ENCODE measurements at places on chromosomes 11 and 22.

- DNase-seq: peak; percentile 9
These were observed 24.6 kb downstream of the VWCE start for GRCh38 chr11:61270354-61271076.

DNA sequence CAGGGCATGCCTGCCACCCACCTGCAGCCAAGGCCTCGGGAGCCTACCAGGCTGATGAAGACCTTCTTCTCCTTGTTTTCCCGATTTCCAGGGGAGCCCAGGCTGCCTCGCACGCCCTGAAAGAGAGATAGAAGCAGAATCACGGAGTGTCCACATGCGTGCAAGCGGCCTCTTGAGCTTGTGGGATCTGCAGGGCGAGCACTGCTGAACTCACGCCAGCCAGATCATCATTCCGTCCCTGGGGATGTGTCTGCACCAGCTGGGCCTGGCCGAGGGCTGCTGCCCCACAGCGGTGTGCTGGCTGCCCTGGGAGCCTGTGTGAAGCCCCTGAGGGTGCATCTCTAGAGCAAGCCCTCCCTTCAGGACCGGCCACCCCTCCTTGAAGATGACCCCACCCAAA lies 17.9 kb downstream of the USH1C start:
- DNase-seq: no peak

GRCh38 chr11:95556342-95557163 lies 233.0 kb downstream of the FAM76B start:
- peak; percentile 38 for DNase-seq

GRCh38 chr22:35608088-35608487 lies 9.0 kb downstream of the MB start:
- no peak for DNase-seq

DNA sequence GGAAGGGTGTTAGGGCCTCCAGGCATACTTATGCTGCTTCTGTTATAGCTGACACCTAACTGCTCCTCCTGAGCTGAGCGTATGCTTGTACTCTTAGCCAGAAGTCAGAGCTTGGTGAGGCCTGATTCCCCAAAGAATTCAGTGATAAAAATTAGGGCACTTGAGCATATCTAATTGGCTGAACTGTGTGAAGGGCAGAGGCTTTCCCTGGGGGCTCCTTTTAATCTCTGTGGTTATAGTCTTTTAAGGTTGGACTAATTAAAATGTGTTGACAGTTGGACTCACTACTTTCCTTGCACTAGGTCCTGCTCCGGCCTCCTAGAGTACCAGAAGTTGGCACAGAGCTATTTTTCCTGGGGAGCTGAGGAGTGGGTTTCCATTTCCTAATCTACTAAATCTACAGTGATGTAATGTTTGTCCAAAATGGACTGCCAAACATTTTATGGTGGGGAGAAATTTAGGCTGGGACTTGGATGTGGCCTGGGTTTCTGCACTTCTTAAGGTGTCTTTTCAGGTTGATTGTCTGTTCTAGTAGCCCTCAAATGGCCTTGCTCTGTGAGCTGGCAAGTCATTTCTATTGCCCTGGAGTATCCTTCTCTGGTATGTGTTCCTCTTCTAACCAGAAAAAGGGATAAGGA lies 18.4 kb downstream of the STIM1 start:
- DNase-seq: no peak
